Breast epithelium (tissue), 4 donors: ENCODE measurements at places on chromosomes 3 and 15. TPM values are rescaled to one million over a fixed set of nuclear protein-coding genes. Genes with fewer than 3 reads are reported as not detected.

- DNase-seq, result no peak
Measured at GRCh38 chr3:136197159-136197793, 1.1 kb upstream of the MSL2 start.

Gene ATP8B4
- 9.5 TPM for total RNA-seq

- no peak for DNase-seq
Measured at GRCh38 chr3:173624086-173624485, 226.5 kb downstream of the NLGN1 start.

GRCh38 chr15:67415181-67415580, 105.8 kb upstream of the C15orf61 start:
- DNase-seq, result no peak

Gene HESX1
- 1.3 TPM for total RNA-seq
